ENCODE measurements at places on chromosomes 12 and 14. TPM values are rescaled to one million over a fixed set of nuclear protein-coding genes. Genes with fewer than 3 reads are reported as not detected.

DNA sequence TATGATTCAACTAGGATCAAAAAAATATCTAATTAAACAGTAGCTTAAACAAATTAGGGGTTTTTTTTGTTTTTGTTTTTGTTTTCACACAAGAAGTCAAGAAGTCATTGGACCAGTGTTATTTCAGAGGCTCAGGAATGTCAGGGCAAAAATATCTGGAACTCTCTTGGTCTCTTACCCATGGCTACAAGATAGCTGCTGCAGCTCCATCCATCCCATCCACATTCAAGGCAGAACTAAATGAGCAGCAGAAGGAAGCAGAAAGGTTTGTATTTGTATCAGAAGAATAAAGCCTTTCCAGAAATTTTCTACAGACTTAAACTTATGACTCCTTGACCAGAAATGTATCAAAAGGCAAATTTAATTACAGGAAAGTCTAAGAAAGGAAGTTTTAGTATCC lies 33.8 kb upstream of the BCL2L14 start:
- H3K27ac ChIP-seq = no peak overlapping the region
- no peaks in the 10 kb centered on the region for H3K36me3 ChIP-seq
- H3K27me3 ChIP-seq = no peaks in the 10 kb centered on the region
- H3K4me3 ChIP-seq = no peak overlapping the region

Gene RNASE11
- not detected for total RNA-seq

Gene NKX2-8
- not detected for total RNA-seq

DNA sequence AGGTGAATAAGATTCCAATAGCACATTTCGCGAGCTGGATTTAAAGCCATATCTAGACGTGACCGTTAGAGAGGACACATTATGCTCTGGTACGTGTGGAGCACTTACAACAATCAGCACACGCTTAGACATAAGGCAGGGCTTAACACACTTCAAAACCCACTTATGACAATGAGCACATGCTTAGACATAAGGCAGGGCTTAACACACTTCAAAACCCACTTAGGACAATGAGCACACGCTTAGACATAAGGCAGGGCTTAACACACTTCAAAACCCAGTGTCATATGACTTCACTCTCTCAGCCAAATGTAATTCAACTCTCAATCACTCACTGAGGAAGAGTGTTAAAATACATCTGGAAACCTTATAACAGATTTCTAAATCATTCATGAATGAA lies 11.2 kb upstream of the PLD4 start:
- H3K4me3 ChIP-seq = no peak overlapping the region
- no peak overlapping the region for H3K27ac ChIP-seq
- H3K36me3 ChIP-seq = no peaks in the 10 kb centered on the region
- H3K27me3 ChIP-seq = peaks cover 2% of the 10 kb centered on the region
- no peaks in the 10 kb centered on the region for H3K4me1 ChIP-seq
- no peak for DNase-seq

Gene SYT1
- not detected for total RNA-seq

Gene AKAP3
- total RNA-seq = 1.5 TPM

GRCh38 chr14:76502638-76503037 lies 126.7 kb downstream of the ESRRB start:
- H3K27ac ChIP-seq = no peak overlapping the region
- H3K4me3 ChIP-seq = no peak overlapping the region
- H3K27me3 ChIP-seq = peaks cover 2% of the 10 kb centered on the region

Gene RTL1
- total RNA-seq = not detected

DNA sequence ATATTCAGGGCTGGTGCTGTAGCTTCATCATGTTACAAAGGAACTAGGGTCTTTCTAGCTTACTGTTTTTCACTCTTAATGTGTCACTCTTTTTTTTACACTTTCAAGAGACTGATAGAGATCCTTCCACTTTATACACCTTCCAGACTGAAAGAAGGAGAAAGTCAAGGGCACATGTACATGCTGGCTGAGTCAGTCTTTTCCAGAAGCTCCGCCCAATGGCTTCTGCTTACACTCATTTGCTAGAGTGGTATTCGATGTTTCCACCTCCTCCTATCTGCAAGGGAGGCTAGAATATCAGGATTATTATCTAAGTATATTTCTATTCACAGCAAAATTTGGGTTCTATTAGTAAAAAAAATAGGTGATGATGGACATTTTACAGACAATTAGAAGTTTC lies 325.8 kb upstream of the OR4E1 start:
- H3K4me3 ChIP-seq = peak overlapping the region; percentile 84
- no peaks in the 10 kb centered on the region for H3K27me3 ChIP-seq
- H3K36me3 ChIP-seq = no peaks in the 10 kb centered on the region
- no peak for DNase-seq
- peaks cover under 1% of the 10 kb centered on the region for H3K4me1 ChIP-seq

- DNase-seq = no peak
- H3K27me3 ChIP-seq = no peaks in the 10 kb centered on the region
- H3K4me3 ChIP-seq = no peak overlapping the region
- H3K4me1 ChIP-seq = no peaks in the 10 kb centered on the region
Measured at GRCh38 chr12:93319523-93320050, 58.1 kb upstream of the NUDT4 start.

DNA sequence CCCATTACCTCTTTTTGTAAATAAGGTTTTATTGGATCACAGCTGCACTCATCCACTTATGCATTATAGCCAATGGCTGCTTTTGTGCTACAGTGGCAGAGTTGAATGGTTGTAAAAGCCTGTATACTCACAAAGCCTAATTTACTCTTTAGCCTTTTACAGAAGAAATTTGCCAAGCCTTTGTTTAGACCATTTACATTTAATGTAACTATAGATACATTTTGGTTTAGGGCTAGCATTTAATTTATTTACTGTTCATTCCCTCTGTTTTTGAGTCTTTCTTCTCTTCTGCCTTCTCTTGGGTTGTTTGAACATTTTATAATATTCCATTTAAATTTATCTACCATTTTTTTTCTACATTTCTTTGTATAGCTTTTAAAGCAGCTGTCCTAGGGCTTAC lies 217.1 kb upstream of the AMIGO2 start:
- no peaks in the 10 kb centered on the region for H3K27me3 ChIP-seq
- H3K4me3 ChIP-seq = no peak overlapping the region
- H3K36me3 ChIP-seq = no peaks in the 10 kb centered on the region
- H3K4me1 ChIP-seq = peaks cover 22% of the 10 kb centered on the region
- H3K27ac ChIP-seq = no peak overlapping the region

DNA sequence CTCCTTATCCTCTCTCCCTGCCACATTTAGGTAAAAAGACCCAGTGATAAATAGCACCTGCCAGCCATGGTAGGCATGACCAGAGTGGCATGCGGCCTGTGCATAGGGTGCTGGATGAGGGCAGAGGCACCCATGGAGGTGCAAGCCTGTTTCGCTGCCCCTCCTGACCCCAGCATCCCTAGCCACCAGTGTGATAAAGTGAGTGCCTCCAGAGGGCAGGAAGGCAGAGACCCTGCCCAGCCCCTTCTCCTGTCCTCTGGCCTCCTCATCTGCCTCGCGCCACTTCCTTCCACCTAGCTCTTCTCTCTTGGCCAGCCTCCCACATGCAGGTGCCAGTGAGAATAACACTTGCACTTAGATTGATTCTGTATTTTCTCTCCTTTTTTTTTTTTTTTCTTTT lies 108.3 kb upstream of the FUT8 start:
- H3K4me3 ChIP-seq = no peak overlapping the region
- no peaks in the 10 kb centered on the region for H3K36me3 ChIP-seq
- no peak overlapping the region for H3K27ac ChIP-seq

- H3K36me3 ChIP-seq = no peaks in the 10 kb centered on the region
- no peak for DNase-seq
- no peaks in the 10 kb centered on the region for H3K4me1 ChIP-seq
- H3K27me3 ChIP-seq = no peaks in the 10 kb centered on the region
Measured at GRCh38 chr12:85920324-85920947, 46.3 kb downstream of the NTS start.

Data from CD4-positive, CD25-positive, alpha-beta regulatory T cell (primary cell).